LNCaP clone FGC (cell line): ENCODE measurements at places on chromosomes 12 and 14.

DNA sequence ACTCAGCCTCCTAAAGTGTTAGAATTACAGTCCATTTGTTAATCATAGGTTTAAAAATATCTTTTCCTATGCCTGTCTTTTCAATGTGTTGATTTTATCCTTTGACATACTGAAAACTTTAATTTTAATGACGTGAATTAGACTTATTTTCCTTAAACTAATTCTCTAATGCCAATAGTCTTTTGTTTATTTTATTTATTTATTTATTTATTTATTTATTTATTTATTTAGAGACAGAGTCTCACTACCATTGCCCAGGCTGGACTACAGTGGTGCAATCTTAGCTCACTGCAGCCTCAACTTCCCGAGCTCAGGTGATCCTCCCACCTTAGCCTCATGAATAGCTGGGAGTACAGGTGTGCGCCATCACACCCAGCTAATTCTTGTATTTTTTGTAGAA is 694.5 kb downstream of the TRHDE start:
- no peak for DNase-seq

GRCh38 chr12:580813-581212 is 82.4 kb downstream of the NINJ2 start:
- DNase-seq = no peak

- DNase-seq = no peak
Measured at GRCh38 chr12:52438305-52439301, 4.4 kb upstream of the KRT75 start.

- DNase-seq = no peak
Measured at GRCh38 chr12:19826980-19827550, 387.8 kb downstream of the AEBP2 start.

DNA sequence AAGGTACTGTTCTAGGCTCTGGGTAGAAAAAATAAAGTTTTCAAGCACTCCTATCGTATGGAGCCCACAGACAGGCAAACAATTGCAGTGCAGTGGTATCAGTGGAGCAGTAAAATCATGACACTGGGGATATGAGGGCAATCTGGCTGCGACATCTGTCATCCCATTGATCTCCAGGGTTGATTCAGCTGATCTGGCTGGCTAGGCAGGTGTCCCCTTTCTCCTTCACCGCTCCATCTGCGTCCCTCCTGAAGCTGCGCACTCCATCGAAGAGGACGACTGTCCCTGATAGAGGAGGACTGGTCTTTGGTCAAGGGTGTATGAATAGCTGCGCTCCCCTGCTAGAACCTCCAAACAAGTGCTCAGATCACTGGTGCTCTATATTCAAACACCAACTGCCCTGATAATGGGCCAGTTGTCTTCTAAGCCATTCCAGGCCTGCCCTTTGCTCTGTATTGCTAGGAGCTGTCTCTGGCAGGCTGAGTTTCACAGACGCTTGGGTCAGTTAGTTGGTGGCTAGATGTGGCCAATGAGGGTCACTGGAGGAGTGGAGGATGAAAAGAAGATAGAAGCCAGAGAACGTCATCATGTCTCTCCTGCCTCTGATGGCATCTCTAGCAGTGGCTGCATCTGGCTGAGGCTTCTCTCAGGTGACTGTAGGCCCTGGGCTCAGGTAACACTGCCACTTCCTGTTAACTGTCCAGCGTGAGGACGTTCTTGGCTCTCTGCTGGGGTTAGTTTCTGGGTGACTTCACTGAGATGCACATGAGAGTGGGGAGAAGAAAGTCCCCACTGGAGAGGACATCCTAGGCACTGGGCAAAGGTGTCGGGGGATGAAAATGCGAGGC is 205.0 kb upstream of the FOXN3 start:
- no peak for DNase-seq

DNA sequence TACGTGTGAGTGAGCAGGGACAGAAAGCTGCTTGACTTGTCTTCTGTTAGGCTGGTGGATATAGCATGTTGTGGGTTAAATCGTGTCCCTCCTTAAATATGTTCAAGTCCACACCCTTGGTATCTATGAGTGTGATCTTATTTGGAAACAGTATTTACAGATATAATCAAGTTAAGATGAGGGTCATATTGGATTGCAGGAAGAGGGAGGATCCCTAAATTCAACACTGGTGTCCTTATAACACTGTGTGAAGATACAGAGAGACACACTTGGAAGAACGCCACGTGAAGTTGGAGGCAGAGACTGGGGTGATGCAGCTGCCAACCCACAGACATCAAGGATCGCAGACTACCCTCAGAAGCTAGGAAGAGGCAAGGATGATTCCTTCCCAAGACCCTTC is 275.2 kb upstream of the SSTR1 start:
- DNase-seq = no peak

GRCh38 chr14:54443981-54444380 is 2.8 kb upstream of the CNIH1 start:
- DNase-seq = no peak

GRCh38 chr12:97637770-97638169 is 175.2 kb downstream of the RMST start:
- no peak for DNase-seq

- DNase-seq = no peak
Measured at GRCh38 chr12:93127582-93128331, 198.7 kb upstream of the EEA1 start.

- no peak for DNase-seq
Measured at GRCh38 chr12:32027684-32028365, 68.6 kb downstream of the RESF1 start.

DNA sequence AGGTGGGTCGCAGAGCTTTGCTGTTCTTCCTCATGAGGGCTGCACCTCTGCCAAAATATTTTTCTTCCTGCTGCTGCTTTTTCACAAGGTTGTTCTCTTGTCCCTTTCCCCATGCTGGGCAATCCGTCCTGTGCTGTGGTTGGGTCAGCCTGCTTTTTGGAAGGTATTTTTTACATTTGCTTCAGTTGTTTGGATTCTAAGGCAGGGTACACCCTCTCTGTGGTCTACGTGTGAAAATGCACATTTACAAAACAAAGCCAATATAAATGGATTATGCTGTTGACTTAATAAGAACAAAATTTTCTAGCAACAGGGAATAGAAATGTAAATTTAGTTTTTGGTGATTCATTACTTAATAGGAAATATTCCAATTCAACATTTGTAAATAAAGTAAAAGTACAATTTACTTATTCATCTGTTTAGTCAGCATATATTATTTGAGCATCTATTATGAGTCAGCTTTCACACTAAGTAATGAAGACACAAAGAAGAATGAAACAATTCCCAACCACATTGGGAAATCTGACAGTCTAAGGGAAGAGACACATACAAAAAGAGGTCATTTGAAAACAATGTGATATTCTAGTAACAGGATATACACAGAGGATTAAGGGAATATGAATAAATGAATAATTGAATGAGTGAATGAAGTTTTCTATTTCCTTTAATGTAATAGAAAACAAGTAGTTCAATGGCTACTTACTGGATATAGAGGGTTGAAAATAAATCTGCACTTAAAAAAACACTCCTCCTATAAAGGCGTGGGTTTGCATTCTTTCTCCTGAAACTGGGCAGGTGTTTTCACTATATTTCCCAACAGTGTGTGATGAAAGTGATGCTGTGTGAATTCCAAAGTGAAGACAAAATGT is 94.6 kb upstream of the PRICKLE1 start:
- DNase-seq = no peak

DNA sequence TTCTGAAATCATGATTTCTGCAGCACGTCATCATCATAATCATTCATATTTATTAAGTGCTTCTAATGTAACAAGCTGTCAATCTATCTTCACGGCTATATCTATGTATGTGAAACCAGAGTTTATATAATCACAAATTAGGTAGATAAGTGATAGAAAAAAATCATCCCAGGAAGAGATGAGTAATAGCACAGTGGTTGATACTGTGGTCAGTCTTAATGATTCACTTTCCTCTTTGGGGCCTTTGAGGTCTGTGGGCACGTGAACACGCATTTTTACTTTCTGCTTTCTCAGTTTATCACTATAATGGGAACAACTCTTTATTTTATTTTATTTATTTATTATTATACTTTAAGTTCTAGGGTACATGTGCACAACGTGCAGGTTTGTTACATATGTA is 265.9 kb upstream of the NOVA1 start:
- no peak for DNase-seq

GRCh38 chr12:102021540-102022246 is 40.1 kb downstream of the WASHC3 start:
- DNase-seq = peak; percentile 71

DNA sequence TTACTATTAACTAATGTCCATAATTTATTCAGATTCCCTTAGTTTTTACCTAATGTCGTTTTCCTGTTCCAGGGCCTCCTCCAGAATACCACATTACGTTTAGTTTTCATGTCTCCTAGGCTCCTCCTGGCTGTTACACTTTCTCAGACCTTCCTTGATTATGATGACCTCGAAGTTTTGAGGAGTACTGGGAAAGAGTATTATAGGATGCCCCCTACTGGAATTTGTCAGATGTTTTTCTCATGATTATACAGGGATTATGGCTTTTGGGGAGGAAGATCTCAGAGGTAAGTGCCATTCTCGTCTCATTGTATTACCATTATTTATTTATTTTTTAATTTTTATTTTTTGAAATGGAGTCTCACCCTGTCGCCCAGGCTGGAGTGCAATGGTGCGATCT is 17.7 kb upstream of the C1S start:
- peak; percentile 46 for DNase-seq

DNA sequence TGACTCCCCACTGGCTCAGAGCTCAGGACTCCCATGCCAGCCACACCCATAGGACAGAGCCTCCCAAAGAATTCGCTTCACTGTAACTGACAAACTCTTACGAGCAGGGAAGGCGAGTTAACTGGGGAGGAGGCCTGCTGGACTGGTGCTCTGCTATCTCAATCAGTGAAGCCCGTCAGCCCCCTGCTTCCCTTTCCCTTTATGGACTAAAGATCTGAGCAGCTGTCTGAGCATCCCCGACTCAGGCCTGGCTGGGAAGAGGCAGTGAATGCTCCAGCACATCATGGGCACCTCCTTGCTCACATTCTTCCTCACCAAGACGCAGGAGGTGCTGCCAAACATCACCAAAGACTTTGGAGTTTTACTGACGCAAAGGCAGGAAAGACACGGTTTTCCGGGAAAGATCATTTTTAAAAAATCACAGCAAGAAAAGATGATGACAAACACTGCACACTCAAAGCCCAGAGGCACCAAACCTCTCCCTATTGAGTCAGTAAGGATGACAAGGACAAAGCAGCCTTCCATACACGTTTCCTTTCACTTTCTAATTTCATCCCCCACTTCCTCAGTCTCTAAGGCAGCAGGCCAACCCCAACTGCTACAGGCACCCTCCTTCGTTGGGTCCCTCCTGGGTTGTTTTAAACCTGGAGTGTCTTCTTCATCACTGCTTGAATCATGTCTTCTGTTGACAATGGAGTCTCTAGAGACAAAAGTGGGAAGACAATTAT is 45.0 kb upstream of the P2RX7 start:
- DNase-seq = no peak

DNA sequence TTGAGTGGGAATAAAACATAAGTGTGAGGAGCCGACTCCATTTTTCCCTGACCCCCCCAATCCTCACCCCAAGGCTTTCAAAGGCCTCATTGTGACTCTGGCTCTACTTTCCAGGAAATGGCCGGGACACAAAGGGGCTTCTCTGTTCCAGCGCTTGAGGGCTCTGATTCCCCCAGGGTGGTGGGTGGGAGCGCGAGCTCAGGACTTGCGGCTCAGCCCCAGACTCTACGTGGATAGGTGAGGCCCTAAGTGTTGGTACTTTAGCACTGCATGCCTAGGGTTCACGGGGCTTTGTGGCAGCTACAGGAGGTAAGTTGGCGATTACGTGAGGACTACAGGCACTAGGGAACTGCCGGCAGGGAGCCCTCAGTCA is 553 bp downstream of the CNPY2 start:
- DNase-seq = no peak

- DNase-seq = no peak
Measured at GRCh38 chr12:72075401-72075800, 136.8 kb downstream of the TPH2 start.

DNA sequence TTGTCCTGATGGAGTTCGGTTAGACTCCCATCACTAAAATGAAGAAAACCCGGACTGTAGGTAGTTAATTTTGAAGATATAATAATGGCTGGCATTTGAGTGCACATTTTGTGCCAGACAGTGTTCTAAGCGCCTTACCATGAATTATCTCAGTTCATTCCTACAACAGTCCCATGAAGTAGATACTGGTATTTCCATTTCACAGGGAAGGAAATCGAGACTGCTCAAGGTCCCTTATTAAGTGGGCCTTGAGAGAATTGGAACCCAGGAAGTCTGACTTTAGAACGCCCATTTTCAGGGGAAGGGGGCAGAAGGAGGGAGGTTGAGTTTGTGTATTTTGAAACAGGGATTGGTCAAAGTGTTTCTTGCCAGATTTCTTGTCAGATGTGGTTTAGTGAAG is 855 bp downstream of the MNAT1 start:
- DNase-seq = no peak

DNA sequence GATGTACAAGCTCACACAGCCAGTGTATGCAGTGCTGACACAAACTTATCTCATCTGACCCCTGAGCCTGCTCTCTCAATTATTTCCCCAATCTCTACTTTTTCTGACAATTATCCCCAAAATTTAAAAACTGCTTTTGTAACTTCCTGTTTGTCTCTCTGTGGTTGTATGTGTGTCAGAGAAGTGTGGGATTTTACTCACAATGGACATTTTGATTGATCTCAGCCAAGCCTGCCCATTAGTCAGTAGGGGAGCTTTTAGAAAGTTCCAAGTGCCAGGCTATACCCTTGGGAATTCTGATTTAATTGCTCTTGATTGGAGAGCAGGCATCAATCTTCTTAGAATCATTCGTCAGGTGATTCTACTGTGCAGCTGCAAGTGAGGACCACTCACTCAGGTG is 64.9 kb upstream of the LMNTD1 start:
- no peak for DNase-seq

DNA sequence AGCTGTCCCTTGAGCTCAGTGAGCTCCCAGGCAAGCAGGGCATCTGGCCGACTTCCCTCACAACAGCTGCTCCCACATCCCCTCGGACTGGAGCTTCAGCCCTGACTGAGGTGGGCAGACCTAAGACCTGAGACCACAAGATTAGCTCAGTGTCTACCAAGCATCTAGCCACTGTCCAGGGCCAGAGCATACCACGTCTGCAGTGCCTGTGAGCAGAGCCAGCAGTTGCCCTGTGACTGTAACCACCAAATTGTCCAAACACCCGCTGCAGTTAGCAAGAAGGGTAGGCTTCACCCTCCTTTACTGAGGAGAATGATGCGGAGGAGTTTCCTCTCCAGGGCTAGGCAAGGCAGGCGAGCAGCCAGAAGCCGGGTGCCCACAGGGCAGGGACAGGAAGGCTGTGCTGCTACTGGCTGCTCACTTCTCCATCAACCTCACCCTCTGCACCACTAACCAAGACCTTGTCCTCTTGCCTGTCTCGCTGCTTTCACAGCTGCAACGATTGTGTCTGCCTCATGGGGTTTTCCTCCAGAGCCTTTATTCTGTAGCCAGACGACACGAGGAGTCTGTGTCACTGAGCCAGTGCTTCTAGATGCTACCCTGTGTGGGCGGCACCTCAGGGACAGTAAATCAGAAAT is 53.9 kb downstream of the ANAPC7 start:
- no peak for DNase-seq

- no peak for DNase-seq
Measured at GRCh38 chr12:101941306-101942249, 64.2 kb downstream of the DRAM1 start.

GRCh38 chr14:100882026-100882967 is 21.2 kb downstream of the RTL1 start:
- DNase-seq = no peak

- DNase-seq = no peak
Measured at GRCh38 chr12:106138633-106139421, at the start of gene NUAK1. TSS of gene NUAK1 (minus strand) at chr12:106138954. CDS start at chr12:106138653, 301 bp downstream.

GRCh38 chr14:92473261-92473968 is 40.2 kb upstream of the RIN3 start:
- DNase-seq = no peak
